AG20443 (cell line): ENCODE measurements at places on chromosomes 2 and 18.

- DNase-seq, result no peak
These were observed 207.9 kb upstream of the RAB6C start for GRCh38 chr2:129771418-129772189.

DNA sequence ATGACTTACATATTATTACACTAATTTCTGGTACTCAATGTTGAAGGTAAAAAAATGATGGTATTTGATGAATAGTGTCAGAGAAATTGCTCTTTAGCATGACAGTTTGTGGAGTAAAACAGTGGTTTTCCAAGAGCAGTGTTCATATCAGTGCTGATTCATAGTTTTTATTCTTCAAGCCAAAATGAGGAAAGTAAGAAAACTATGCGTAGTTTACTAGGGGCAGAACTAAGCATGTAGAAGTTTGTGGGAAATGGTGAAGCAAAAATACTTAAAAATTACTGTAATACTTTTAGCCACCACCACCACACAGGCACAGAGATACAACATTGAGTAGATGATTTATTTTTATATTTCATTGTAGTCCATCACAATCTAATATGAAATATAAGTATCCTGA is 137.3 kb downstream of the ZNF804A start:
- DNase-seq, result no peak

DNA sequence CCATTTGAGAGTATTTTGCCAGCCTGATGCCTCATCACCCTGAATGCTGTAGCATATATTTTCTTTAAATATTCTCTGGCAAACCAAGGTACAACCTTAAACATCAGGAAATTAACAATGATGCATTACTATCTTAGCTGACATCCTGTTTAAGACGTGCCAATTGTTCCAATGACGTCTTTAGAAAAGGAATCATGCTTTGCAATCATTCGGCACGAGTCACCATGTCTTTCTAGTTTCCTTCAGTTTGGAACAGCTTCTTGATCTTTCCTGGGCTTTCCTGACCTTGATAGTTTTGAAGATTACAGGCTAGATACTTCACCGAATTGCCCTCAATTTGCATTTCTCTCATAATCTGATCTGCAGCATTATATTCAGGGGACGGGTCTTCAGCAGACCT is 88.2 kb upstream of the GLI2 start:
- peak; percentile 40 for DNase-seq

DNA sequence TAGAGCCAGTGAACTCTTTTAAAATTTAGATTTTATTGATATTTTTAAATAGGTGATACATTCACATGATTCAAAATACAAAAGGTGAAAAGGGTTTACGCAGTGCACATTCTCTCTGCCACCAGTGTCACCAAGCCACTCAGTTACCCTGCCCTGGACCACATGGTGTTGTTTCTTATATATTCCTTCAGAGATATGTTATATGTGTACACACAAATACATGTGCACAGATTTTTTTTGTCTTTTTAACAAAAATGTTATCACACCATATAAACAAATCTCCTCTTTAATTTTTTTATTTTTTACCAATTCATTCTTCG is 26.2 kb downstream of the SERPINB4 start:
- DNase-seq, result no peak

DNA sequence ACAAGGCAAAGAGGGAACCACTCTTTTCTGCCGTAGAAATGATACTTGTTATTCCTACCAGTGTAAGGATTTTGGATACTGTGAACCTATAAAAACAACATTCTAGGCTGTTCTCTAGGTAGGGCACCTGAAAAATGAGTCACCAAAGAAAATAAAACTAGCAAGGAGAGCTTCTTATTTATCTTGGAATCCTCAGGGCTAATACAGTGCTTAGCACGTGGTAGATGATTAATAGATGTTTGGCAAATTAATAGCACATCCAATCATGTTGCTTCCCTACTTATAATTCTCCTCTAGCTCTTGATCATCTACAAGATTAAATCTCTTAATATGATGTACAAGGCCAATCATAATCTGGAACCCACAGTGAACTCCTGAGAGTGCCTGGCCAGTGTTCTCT is 73.1 kb downstream of the AAK1 start:
- no peak for DNase-seq

DNA sequence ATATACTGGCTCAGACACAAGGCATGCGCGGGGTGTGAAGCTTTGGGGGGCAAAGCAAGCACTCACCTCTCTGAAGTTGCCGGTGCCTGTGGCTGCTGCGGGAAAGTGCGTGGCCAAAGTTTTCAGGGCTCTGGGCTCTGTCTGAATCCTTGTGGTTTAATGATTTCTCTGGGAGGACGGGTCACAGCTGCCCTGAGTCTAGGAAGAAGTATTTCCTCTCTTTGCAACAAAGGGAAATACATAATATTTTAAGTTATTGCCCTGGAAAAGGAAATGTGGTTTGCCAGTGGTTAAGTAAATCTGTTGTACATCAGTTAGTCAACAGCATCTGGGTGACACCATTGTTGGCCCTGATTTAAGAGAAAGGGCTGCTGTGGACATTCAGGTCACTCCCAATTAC is 56.7 kb upstream of the ZDBF2 start:
- DNase-seq, result peak; percentile 38

- no peak for DNase-seq
These were observed 3.2 kb upstream of the MPP4 start for GRCh38 chr2:201701646-201702045.

- no peak for DNase-seq
These were observed 99.4 kb downstream of the NEDD4L start for GRCh38 chr18:58143386-58143785.

GRCh38 chr2:189157456-189157855 is 22.1 kb downstream of the COL5A2 start:
- no peak for DNase-seq

GRCh38 chr18:40326985-40327384 is 1628.0 kb upstream of the PIK3C3 start:
- DNase-seq, result no peak

DNA sequence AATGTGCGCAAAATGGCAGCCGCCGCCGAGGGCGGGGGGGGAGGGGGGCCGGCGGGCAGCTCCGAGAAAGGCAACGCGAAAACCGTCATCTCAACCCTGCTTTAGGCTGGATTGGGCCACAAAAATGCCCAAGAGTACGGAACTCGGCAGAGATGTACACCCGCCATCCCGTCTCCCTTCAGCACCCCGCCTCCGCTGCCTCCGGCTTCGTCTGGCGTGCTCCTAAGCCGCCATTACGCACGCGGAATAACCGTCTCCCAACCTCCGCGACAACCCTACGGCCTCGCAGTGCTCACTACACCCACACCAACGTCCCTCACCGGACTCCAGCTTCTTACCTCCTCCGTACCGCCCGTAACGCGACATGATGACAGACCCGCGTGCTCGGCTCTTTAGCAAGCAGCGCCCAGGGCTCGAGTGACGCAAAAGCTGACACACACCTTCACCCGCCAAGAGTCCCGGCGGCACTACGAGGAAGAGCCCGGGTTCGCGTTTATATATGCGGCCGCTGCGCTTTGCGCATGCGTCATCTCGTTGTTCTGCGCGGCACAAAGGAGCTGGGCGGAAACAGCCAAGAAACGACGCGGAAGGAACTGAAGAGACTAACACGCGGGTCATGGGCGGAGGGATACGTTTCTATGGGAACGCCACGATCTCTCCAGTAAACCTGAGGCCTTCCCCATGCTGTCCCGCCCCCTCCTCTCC is at the start of gene SRSF7:
Gene SRSF7 (minus strand): TSS at position 471 of the 705 bp plus-strand sequence. CDS start 105 bp downstream, at position 366.
- peak; percentile 99 for DNase-seq

DNA sequence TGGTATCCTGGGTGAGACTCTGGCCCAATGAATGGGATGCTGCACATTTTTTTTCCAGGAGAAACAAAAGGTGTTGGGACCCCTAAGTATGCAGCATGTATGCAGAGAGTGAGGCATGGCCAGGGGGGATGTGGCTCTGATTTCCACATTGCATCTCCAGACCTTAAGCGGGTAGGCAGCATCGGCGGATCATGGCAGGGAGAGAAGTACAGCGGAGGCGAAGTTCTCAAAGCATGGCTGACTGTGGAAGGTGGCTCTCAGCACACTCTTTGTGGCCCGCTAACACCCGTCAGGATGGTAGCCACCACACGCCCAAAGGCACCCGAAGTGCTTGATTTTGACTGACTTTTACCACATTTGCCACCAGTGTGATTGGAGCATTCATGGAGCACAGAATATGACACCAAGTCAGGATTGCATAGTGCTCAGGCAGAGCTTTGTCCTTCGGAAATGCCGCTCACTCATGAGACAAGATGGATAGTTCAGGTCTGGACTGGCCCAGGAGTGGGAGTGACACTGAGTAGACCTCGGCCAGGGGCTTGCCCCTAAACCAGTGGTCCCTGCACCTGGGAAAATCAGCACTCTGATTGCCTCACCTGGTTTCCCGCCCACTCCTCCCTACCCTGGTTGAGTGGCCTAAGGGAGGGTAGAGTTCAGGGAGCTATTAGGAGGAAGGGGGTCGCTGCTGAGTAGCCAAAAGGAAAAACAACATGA is 14.2 kb downstream of the INPP4A start:
- DNase-seq, result no peak

DNA sequence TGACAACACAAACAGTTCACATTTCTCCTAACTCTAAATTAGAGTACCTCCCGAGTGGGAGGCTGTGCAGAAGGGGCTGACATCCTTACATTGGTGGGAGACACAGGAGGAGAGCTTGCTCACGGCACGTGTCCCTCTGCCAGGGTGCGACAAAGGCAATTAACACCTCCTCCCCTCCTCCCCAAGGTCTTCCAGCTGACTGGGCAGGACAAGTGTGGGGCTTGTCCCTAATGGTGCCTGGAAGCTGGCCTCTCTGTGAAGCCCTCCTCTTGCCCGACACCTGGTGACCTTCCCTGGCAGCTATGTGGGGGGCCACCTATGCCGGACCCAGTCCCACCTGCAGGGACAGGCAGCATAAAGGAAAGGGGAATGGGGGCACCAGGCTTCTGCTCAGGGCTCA is 57.0 kb downstream of the FAM168B start:
- no peak for DNase-seq

DNA sequence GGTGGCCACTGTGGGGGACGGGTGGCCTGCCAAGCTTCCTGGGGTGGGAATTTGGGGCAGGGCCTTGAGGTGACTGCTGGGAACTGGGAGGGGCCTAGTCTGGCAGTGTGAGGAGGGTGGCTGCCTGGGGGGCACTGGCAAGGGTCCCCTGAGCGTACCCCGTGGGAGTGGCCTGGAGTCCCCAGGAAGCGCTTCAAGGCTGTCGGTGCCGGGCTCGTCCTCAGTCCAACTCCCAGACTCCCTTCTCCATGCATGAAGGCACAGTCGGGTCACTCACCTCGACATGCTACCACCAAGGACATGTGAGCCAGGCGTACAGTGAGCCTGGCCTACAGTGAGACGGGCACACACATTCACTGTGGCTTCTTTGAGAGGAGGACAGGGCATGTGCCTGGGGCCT is 105.3 kb downstream of the SMIM21 start:
- DNase-seq, result no peak
